ENCODE measurements at places on chromosomes 5 and 9. TPM values are rescaled to one million over a fixed set of nuclear protein-coding genes. Genes with fewer than 3 reads are reported as not detected.

Gene PCDHB16
- total RNA-seq: not detected

Gene MTMR12
- 20.6 TPM for total RNA-seq

Gene KIAA1191
- 73.9 TPM for total RNA-seq

Gene SPINK4
- not detected for total RNA-seq

Gene PCDHGB7
- not detected for total RNA-seq

Gene S1PR3
- total RNA-seq: 0.05 TPM

Gene DELE1
- total RNA-seq: 76.6 TPM

DNA sequence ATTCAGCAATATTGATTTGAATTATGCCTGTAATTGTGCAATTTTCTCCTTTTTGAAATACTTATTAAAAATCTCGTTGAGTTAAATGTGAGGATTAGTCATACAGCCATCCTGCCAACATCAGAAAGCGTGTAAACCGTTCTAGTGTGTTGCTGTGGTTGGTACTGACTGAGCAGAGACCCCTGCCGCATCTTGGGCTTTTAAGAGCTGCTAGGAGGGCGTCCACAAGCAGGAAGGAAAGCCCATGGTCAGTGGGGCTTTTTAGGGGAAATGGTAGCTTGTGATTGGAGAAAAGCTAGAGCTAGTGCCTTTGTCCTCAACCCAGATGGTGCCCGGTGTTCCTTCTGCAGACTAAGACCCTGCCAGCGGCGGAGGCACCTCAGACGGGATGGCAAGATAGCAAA is 1.3 kb downstream of the SDHA start:
- no peak for DNase-seq

GRCh38 chr5:151899399-151899798 is 25.3 kb downstream of the GLRA1 start:
- DNase-seq: no peak

DNA sequence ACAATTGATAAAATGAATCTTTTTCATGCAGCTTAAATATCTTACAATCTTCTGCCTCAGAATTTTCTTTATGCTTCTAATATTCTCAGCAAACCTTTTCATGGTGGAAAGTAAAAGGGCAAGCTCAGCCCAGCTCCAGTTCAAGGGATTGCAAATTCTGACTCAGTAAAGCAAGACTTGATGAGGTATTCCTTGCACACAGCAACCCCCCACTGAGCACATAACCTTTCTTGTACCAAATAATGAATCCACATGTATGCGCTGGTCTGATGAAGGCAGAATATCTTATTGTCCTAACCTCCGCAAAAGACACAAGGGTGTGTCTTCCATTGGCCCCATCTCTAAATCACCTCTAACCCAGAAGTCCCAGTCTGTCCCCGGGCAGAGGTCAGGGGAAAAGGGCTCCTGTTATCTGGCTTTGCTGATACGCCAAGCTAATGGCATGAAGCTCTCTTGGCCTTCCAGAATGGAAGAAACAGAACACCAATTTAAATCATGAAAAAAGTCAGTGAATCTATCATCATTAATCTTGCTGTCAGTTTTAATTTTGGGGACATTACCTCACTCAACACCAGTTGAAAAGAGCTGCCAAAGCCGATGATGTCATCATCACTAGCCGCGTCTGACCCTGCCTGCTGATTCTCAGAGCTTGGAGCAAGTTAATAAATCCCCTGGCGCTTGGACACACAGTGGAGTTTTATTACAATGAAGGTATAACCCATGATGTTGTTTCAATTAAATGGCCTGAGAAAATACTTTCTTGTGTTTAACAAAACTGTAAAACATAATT is 592.5 kb upstream of the CLINT1 start:
- DNase-seq: no peak

Data from T-helper 17 cell (primary cell).